ACHN (cell line): ENCODE measurements at places on chromosomes 5 and 9.

DNA sequence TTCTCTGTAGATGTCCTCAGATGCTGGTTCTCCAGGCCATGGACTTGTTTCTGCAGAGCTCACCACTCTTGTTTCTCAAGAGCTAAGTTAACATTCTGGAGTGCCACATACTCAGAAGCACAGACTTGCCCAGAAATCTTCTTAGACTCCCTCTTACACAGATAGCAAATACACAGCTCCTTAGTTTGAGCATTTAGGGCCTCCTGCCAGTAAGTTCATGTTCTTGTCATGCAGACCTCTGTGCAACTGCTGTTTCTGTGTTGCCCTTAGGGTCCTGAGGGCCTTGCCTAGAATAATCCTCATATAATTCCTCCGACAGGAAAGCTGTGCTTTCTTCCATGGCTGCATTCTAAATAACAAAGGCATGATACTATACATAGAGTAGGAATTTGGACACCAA lies 1.3 kb upstream of the PTPDC1 start:
- DNase-seq, result no peak

DNA sequence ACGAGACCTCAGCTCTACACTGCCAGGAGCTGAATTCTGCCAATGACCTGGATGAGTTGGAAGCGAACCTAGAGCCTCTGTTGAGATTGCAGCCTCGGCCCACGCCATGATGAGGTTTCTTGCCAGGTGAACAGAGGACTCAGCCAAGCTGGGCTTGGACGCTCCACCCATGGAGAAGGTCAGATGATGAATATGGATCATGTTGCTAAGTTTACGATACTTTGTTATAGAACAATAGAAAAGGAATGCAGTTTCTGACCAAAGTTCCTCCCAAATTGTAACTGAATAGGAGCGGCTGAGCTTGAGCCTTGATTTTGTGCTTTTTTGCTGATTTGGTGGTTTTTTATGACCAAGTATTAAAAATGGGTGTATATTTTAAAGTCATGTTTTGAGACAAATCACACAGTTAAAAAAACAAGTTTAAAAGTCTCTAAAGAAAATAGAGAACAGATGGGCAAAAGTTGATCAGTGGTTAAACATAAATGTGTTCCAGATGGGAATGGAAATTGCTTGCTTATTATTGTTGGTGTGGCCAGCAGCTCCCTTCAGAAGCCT lies 32.9 kb downstream of the ROPN1L start:
- DNase-seq, result no peak

GRCh38 chr9:16704116-16705110 lies 166.1 kb downstream of the BNC2 start:
- DNase-seq, result peak; percentile 68

GRCh38 chr9:126153382-126153781 lies 173.2 kb upstream of the MVB12B start:
- no peak for DNase-seq

GRCh38 chr5:159735749-159736660 lies 180.3 kb upstream of the ADRA1B start:
- DNase-seq, result no peak

- no peak for DNase-seq
These were observed 72.6 kb upstream of the DMRTA1 start for GRCh38 chr9:22374051-22374450.

DNA sequence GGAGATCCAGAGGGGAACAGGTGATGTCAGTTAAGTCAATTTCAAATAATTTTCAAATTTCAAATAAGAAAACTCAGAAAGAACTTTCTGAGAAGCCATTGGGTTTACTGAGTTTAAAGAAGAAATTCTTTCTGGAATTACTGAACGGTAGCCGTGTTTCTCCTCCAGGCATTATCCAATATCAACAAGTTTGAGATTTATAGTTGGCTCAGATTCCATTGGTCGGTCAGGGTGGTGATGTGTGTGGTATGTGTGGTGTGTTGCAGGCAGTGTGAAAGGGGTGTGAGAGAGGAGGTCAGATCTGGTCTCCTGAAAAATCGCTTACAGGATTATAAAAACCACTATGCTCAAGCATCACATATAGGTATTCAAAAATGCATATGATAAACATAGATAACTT lies 60.1 kb downstream of the PDE4D start:
- no peak for DNase-seq

GRCh38 chr5:68265347-68265746 lies 49.8 kb downstream of the PIK3R1 start:
- no peak for DNase-seq

DNA sequence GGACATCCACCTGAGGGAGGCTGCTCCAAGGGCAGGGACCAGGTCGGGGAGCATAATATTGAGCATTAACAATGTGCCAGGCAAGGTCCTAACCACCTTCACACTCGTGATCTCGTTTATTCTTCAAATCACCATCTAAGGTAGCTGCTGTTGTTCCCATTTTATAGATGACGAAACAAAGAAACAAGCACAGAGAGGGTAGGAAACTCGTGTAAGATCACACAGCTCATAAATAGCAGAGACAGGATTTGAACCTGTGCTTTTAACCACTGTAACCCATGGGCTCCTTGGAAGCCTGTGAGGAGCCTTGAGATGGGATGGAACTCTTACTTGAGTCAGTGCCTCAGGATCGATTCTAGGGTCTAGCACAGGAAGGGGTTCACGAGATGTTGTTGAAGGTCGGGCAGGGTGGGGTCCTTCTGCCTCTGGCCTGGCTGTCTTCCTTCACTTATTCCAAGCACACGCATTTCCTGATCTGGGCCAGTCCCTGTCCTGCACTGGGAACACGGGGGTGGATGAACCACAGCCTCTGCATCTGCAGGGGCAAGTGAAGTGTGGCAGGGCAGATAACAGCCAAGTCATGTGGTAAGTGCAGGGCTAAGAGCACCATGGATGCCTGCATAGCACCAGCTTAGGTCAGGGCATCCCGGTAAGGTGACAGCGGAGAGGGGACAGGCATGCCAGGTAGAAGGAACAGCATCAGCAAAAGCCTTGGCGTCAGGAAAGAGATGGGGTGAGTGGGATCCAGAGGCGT lies 188.1 kb downstream of the MELK start:
- DNase-seq, result no peak

- peak; percentile 80 for DNase-seq
These were observed 505 bp downstream of the CREB3 start for GRCh38 chr9:35732800-35733541.

DNA sequence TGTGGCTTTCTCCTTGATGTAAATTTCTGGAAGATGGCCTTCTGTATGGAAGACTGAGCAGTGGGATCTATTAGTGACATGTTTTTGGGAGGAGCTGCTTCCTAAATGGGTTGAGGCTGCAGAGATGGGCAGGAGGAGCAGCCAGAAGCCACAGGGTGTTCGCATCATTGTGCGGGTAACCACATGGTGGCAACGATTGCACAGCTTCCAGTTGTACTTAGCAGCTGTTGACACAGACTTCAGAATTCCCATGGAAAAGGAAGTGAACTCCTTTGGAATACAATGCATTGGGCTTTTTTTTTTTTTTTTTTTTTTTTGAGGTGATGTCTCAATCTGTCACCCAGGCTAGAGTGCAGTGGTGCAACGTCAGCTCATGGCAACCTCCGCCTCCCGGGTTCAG lies 297.3 kb downstream of the NR3C1 start:
- DNase-seq, result peak; percentile 57
